ENCODE measurements at places on chromosomes 5 and 9.

DNA sequence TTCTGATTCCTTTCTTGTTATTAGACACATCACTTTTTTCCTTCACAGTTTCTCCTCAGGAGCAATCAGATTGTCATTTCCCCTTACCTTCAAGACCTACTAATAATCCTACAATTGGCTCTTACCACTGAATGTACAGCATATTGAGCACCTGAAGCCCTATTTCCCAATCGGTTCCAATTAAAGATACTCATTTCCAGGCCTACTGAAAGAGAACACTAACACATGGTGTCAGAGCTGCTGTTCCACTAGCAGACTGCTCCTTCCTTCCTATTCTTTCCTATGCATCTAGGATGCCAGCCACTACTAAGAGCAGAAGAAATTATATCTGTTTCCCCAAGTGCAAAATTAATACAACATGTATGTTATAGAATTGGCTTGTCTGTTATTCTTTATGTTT is 34.6 kb downstream of the SKIC3 start:
- no peak for DNase-seq

DNA sequence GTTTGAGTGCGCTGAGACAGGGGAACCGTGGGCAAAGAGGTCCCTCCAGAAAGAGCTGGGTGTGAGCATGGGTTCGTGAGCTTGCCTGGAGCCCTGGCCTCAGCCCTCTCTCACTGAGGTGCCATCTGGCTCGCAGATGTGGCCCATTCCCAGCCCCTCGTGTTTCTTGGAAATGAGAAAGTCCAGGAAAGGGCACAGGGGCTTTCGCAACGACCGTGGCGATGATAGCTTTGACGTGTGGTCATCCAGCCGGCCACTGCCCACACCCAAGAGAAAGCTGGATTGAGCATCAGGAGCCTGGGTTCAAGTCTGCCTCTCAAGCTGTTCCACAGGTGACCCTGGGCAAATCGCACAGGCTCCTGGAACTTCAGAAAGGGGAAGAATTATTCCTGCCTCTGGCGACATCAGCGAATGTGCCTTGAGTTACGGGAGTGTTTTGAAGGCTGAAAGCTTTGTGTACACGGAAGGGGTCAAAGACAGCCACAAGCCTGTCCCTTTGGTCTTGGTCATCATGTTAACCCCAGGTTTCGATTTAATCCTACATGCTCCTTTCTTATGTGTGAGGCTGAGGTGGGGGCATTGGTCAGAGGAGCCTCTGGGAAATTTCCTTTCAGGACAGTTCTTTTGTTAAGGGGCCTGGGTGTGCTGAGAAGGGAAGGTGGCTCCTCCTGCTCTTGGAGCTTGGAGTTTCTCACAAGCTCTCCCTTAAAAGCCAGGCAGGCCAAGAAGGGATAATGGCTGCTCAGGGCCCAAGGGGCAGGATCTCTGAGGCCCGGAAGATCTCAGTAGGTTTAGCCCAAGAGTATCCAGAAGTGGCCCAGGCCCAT is 41.7 kb upstream of the IL17B start:
- DNase-seq: no peak

GRCh38 chr9:87494970-87495471 is 2.6 kb upstream of the DAPK1 start:
- DNase-seq: no peak

DNA sequence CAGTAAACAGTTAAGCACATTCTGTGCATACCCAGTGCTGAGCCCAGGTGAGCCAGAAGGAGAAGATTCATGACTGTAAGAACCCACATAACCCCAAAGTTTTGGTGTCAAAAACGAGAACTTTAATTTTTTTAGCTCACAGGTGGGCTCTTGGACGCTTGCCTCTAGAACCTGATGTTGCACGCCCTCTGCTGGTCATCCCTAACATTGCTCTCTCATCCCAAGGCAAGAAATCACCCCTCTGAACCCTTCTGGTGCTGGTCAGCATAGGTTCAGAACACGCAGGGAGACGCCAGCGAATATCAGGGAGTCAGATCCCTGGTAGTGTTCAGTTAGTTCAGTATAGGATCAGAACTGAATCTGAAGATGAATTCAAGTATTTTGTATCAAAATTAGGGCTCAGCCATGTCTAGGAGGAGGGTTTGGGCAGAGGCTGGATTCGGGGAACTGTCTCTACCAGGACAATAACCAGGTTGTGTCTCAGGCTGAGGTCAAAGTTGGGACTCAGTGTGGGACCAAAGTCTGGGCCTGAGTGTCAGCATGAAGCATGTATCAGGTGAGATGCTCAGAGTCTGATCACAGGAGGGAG is 4.1 kb upstream of the DNAJB5 start:
- no peak for DNase-seq

GRCh38 chr5:176929654-176930053 is 30.5 kb upstream of the HK3 start:
- DNase-seq: no peak

DNA sequence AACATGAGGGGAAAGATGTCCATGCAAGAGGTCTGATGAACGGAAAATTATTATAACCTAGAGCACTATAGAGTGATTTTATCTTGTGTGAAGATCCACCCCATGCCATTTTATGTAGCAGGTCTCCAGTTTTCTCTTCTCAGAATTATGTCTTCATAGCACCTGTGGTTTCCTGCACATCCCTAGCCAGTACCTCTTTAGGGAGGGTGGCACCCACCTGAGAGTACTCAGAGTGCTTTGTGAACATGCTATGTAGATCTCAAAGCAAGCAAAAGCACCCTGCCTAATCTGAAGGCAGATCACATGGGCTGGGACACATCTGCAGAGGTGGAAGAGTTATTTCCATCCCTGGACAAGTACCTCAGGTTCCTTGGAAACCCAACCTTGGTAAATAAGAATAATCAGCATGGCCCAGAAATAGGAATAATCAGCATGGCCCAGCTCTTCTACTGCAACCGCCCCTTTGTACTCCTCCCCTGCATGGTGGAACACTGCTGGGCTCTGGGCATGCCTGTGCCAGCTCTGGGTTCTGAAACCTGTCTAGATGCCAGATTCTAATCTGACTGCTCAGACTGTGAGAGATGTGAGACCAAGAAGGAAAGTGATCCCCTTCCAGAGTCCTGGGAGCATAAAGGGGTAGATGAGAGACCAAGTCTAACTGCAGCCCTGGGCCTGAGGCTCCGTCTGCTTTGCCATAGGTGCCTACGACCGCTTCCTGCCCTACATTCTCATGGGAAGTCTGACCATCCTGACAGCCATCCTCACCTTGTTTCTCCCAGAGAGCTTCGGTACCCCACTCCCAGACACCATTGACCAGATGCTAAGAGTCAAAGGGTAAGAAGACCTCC is 23.7 kb downstream of the SLC22A5 start:
- DNase-seq: no peak

- DNase-seq: no peak
Observed at GRCh38 chr5:39674209-39675082, 249.7 kb upstream of the DAB2 start.

DNA sequence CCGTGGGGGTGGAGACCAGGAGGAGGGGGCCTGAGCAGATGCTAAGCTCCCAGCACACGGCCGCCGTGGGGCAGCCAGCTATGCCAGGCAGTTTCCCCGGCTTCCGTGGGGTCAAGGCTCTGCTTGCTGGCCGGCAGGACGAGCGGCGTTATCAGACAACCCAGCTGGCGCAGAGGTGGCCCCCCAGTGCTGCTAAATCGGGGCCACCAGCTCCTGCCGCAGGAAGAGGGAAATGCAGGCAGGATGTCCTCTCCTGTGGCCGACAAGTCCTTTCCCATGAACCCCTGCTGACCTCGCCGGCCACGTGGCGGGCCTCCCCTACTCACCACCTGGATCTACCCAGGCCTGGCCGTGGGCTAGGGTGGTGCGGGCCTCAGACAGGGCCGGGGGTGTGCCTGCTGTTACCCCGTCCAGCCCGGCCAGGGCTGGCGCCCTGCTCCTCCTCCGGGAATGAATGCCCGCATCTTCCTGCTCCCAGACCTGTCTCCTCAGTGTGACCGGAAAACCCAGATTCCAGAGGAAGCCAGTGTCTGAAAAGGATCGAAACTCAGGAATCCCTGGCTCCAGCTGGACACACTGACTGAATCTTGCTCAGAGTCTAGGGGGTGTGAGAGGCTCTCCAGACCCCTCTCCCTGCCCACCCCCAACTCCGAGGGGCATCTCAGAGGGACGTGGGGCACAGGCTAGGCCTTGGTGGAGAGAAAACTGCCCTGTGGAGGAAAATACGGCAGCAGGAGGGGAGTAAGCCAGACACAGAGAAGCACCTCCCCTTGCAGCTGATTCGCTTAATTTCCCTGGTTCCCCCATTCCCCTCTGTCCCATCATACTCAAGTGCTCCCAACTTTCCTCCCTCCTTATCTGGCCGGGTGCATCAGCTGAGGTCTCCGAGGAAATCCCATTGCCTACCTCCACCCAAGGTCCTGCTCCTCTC is 3.9 kb downstream of the FLT4 start:
- no peak for DNase-seq

GRCh38 chr5:180207593-180207992 is 1.4 kb downstream of the RASGEF1C start:
- no peak for DNase-seq

- no peak for DNase-seq
Observed at GRCh38 chr5:163692091-163692490, 186.7 kb downstream of the MAT2B start.

GRCh38 chr9:127451858-127452656 is 747 bp downstream of the LRSAM1 start:
- DNase-seq: peak; percentile 25

DNA sequence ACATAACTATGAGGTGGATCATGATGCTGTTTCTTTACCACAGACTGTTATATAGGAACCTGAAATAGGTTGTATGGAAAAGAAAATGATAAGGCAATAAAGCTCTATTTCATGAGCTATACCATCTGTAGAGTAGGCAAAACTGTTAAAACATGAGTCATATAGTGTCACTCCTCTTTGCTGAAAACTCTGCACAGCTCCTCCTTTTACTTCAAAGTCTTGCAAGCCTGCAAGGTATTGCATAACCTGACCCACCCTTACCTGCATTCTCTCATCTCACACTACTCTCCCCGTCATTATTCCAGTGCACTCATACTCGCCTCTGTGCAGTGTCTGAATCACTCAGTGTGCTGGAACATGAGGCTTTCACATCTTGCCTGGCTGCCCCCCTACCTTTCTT is 790.1 kb downstream of the EFNA5 start:
- no peak for DNase-seq

GRCh38 chr9:127753622-127754021 is 18.5 kb upstream of the TOR2A start:
- DNase-seq: no peak

DNA sequence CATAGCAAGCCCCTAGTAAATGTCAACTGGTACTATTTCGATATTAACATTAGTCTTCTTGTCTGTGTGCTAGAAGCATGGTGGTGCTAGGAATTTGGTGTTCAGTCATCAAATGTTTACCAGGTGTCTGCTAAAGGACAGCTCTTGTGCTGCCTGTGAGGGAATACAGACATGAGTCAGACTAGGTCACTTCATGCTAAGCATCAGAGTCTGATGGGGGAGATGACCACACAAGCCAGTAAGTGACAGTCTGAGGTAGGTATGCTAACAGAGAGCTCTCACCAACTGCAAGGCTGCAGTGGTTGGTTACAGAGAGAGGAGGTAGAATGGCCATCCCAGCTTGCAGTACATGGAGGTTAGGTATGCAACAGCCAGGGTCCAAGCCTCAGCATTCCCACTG is 320.9 kb downstream of the CDK5RAP2 start:
- DNase-seq: no peak

- no peak for DNase-seq
Observed at GRCh38 chr5:32767948-32768467, 56.9 kb downstream of the NPR3 start.

DNA sequence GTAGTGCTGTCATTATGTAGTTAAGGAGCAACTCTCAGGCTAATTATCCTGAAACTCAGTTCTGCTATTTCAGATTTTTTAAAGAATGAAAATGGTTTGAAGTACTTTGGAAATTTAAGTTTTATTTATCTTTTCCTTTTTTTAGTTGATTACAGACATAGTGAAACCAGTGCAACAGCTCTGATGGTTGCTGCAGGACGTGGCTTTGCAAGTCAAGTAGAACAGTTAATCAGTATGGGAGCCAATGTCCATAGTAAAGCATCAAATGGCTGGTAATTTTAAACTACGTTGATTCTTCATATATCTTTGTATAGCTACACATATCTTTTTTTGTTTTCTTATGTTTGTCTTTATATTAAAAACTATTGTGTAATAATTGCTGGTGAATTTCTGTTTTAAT is 34.9 kb downstream of the YTHDC2 start:
- DNase-seq: no peak

DNA sequence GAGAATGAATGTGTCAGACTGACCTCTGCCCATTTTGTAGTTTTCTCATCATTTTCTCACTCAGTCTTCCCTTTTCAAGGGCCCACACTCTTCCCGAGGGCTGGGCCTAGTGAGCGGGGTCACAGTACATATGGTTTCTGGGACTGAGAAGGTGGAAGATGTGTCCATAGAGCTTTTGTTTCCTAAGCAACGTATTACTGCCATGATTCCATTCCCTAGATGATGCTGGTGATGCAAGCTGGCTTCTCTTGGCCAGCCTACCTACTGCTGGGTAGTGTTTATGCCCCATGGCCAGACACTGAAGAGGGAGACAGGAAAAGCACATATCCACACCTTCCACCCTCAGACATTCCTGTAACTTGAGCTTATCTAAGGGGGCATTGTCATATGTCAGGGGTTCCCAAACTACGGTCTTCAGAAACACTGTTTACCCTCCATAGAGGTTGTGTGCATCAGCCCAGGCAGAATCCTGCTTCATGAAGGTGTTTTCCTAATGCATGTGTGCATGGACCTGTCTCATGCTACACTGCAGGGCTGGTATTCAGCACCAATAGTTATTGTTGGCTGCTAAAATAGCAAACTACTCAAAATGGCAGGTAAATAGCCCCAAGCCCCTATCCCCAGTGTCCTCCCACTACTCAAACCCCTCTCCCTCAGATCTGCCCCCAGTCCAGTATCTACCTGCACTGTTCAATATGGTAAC is 9.5 kb downstream of the IRF1 start:
- no peak for DNase-seq
